ENCODE measurements at places on chromosomes 13 and 19. TPM values are rescaled to one million over a fixed set of nuclear protein-coding genes. Genes with fewer than 3 reads are reported as not detected.
A peak's percentile ranks its signal among the peaks of the same experiment; 100 is the strongest.

DNA sequence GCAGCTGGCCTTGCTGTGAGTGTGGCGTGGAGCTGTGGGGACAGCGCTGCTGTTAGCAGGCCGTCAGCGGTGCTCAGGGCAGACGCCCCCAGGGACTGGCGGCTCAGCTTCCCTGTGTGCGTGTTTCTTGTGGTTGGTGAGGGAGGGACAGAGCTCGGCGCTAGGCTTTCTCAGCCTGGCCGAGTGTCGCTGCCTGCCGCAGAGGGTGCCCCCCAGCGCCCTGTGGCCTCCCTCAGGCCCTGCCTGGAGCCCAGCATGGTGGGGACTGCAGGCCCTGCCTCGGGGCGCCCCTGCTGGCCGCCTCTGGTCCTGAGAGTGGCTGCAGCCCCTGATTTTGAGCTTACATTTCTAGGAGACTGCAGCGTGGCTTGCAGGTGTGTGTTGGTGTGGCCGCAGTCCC, 35.5 kb downstream of the DOT1L start:
- peaks cover 2% of the 10 kb centered on the region for H3K36me3 ChIP-seq
- H3K4me3 ChIP-seq, result no peak overlapping the region
- peak overlapping the region; percentile 85 for H3K27ac ChIP-seq
- no peaks in the 10 kb centered on the region for H3K27me3 ChIP-seq
- peaks cover 5% of the 10 kb centered on the region for H3K4me1 ChIP-seq
- peak; percentile 13 for DNase-seq

DNA sequence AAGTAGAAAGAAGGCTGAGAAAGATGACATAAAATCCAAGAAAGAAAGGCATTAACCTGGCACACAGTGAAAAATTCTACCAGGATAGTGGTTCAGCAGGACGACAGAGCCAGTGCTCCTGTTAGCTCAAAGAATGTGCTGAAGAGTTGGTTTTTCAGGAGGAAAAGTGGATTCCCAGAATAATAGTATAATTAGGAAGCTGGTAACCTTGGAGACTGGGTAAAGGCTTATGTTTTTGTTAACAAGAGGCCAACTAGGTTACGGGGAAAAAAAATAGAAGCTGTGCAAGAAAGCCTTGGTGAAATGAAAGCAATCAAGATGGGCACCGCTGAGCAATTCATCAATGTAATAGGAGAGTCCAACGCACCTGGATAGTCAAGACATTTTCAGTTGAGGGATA, 54.7 kb downstream of the SLC15A1 start:
- no peak overlapping the region for H3K4me3 ChIP-seq
- DNase-seq, result no peak
- peaks cover 6% of the 10 kb centered on the region for H3K27me3 ChIP-seq
- H3K27ac ChIP-seq, result no peak overlapping the region
- no peaks in the 10 kb centered on the region for H3K36me3 ChIP-seq
- H3K4me1 ChIP-seq, result peaks cover 15% of the 10 kb centered on the region

- H3K27ac ChIP-seq, result peak overlapping the region; percentile 83
- peak overlapping the region; percentile 98 for H3K4me3 ChIP-seq
- peaks cover 26% of the 10 kb centered on the region for H3K4me1 ChIP-seq
- no peaks in the 10 kb centered on the region for H3K36me3 ChIP-seq
- DNase-seq, result no peak
- H3K27me3 ChIP-seq, result no peaks in the 10 kb centered on the region
These were observed 1.7 kb downstream of the ERCC5 start for GRCh38 chr13:102847272-102848234.

DNA sequence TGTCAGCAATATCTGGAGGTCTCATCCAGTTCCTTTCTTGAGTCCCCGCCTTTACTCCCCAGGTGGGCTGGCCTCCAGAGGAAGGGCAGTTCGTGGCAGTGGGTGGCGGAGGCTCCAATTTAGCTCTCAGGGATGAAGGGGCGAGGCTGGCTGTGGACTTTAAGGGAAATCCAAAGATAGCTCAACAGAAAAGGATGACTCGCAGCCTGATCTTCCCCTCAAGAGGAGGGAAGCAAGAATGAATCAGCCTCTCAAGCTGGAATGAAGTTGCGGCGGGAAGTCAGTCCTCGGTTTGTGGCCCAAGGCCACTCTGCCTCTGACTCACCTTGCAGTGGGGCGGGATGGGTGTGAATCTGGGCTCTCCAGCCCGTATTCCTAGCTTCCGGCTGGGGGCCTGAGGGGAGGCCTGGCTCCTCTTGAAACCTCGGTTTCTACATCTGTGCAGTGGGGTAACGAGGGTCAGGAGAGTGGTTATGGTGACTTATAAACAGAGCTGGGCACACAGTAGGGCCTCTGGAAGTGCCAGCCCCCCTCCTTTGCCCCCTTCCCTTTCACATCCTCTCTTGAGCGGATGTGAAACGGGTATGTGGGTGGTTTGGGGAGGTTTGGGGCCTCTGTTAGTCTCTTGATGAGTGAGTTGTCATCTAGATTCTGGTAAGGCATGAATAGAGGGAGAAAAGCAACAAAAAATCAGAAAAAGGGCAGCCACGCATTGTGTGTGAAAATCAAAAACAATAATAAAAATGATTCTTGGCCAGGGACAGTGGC, 10.5 kb upstream of the SMG9 start:
- H3K27me3 ChIP-seq, result peaks cover 19% of the 10 kb centered on the region
- H3K36me3 ChIP-seq, result no peaks in the 10 kb centered on the region
- no peak overlapping the region for H3K4me3 ChIP-seq

CLDND2 gene
- total RNA-seq, result 1.1 TPM

DNA sequence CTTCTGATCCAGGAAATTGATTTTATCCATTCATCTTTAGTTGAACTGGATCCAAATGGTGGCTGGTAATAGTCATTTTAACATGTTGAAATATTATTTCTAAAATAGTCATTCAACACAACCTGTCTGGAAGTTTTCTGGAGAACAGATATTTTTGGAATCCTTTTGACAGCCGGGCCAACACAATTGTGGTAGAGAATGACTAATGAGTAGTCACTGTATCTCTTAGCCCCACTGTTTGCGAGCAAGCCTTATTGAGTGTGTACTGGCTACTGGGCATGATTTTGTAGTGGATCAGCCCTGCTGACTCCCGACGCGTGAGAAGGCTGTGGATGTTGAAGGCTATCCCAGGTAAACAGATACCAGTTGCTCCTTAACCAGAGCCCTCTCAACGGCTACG, 383.4 kb downstream of the ZNF536 start:
- H3K27me3 ChIP-seq, result no peaks in the 10 kb centered on the region
- no peaks in the 10 kb centered on the region for H3K4me1 ChIP-seq
- no peak overlapping the region for H3K4me3 ChIP-seq
- no peak overlapping the region for H3K27ac ChIP-seq
- no peaks in the 10 kb centered on the region for H3K36me3 ChIP-seq
- no peak for DNase-seq

KLK12 gene
- total RNA-seq, result not detected

DNA sequence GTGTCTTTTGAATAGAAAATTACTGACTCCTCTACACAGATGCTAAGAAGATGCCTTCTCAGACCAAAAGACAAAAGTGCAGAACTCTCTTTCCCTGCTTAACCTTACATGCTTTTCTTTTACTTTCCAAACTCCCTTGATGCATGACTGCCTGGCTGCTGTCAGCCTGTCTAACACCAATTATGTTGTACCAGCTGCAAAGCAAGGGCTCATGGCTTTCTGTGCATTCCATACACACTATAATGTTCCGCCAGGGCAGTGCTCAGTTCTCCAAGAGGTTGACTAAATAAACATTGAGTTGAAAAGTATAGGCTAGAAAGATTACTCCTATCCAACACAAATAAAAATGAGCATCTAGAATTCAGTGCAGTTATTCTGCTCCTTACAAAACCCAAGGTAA, 330.4 kb upstream of the NBEA start:
- peak overlapping the region; percentile 5 for H3K4me3 ChIP-seq
- peak overlapping the region; percentile 63 for H3K27ac ChIP-seq
- DNase-seq, result no peak
- H3K4me1 ChIP-seq, result peaks cover 52% of the 10 kb centered on the region
- H3K36me3 ChIP-seq, result no peaks in the 10 kb centered on the region

PTPRS gene
- 357 TPM for total RNA-seq

GRCh38 chr19:18840288-18841267, 8.8 kb downstream of the UPF1 start:
- H3K4me3 ChIP-seq, result peak overlapping the region; percentile 21
- no peaks in the 10 kb centered on the region for H3K27me3 ChIP-seq
- DNase-seq, result no peak
- H3K27ac ChIP-seq, result no peak overlapping the region
- H3K36me3 ChIP-seq, result peaks cover 2% of the 10 kb centered on the region

GRCh38 chr19:8680676-8681344, 17.8 kb downstream of the ACTL9 start:
- H3K27ac ChIP-seq, result no peak overlapping the region
- no peak overlapping the region for H3K4me3 ChIP-seq
- no peaks in the 10 kb centered on the region for H3K4me1 ChIP-seq

VSTM1 gene
- total RNA-seq, result not detected

- peaks cover 5% of the 10 kb centered on the region for H3K36me3 ChIP-seq
- no peak for DNase-seq
- H3K27ac ChIP-seq, result no peak within 1 kb of the TSS
- H3K4me1 ChIP-seq, result peaks cover 7% of the 10 kb centered on the region
- H3K4me3 ChIP-seq, result peak within 1 kb of the TSS; percentile 62
- peaks cover 53% of the 10 kb centered on the region for H3K27me3 ChIP-seq
These were observed at the start of gene IFI30 for GRCh38 chr19:18173572-18174288. Gene IFI30, plus strand, starts transcription at chr19:18173813. Its CDS starts 29 bp downstream, at chr19:18173842.

LENG9 gene
- 2.5 TPM for total RNA-seq

SLC25A42 gene
- total RNA-seq, result 10.5 TPM

DNA sequence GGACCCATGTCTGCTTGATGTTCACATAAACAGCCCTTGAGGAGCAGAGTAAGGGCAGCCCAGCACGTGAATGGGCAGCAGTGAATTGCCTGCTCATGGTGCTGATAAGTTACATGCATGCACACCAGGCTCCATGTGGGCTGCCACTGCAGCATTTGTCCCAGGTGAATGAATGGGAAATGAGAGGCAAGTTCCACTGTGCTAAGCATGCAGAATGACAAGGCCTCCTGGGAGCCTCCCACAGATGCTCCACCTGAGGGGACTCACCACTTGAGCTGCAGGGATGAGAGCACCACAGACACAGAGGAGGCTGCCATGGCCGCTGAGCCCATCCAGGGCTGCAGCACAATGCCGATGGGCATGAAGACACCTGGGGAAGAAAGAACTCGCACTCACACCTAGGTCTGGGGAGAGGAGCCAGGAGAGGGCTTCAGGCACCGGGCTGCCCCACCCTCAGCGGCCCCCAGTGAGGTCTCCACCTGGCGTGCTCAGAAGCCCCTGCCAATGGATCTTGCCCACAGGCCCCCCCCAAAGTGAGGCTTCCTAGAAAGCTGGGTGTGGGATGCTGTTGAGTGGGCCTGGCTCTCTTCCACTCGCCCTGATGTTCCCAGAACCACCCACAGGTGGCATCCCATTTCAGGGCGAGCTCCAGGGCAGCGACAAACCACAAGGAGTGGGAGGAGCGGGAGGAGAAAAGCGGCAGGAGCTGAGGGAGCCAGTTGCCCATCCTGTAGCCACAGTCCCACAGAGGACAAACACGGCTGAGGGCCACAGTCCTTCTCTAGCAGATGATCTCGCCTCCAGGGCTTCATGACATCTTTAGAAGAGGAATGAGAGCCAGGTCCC, 73.8 kb downstream of the CCDC70 start:
- no peaks in the 10 kb centered on the region for H3K4me1 ChIP-seq
- H3K4me3 ChIP-seq, result no peak overlapping the region
- H3K27ac ChIP-seq, result peak overlapping the region; percentile 50
- H3K27me3 ChIP-seq, result no peaks in the 10 kb centered on the region
- no peak for DNase-seq

GRCh38 chr13:23506807-23507291, 63.4 kb upstream of the TNFRSF19 start:
- no peaks in the 10 kb centered on the region for H3K27me3 ChIP-seq
- no peak overlapping the region for H3K4me3 ChIP-seq
- peaks cover 38% of the 10 kb centered on the region for H3K4me1 ChIP-seq
- H3K36me3 ChIP-seq, result no peaks in the 10 kb centered on the region
- DNase-seq, result no peak

DNA sequence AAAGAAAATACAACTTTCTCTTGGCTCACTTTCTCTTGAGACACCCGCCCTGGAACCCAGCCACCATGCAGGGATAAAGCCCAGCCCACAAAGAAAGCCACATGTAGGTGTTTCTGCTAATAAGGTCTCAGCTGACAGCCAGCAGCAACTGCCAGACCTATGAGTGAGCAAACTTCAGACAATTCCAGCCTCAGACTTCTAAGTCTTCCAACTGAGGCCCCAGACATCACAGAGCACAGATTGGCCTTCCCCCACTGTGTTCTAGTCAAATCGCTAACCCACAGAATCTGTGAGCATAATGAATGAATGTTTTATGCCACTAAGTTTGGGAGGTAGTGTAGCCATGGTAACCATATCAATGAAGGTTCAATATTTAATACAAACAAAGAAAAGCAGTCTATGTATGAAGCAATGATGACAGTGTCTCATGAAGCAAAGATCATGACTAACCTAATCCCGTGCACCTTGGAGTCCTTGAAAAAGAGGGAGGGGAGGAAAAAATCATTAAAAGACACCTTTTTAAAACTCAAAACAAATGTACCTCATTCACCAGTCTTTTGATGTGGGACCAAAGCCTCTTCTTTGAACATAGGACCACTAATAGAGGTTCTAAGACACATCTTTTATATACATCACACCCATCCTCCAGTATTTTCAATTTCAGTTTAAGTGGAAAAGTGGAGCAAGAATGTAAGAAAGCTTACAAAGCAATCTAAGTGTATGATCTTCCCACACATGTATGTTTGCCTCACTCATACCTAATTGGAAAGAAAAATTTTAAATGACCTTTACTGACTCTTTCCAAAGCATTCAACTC, 6.2 kb downstream of the MRPS31 start:
- H3K4me3 ChIP-seq, result no peak overlapping the region
- no peak for DNase-seq
- H3K27ac ChIP-seq, result no peak overlapping the region
- peaks cover 10% of the 10 kb centered on the region for H3K4me1 ChIP-seq

DNA sequence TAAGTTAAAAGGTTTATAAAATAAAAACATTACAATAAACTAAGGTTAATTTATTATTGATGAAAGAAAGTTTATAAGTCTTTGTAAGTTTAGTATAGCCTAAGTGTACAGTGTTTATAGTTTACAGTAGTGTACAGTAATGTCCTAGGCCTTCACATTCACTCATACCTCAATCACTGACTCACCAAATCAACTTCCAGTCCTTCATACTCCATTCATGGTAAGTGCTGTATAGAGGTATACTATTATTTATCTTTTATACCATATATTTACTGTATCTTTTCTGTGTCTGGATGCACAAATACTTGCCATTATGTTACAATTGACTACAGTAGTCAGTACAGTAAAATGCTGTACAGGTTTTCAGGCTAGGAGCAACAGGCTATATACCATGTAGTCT, 490.0 kb downstream of the GPC6 start:
- no peaks in the 10 kb centered on the region for H3K27me3 ChIP-seq
- no peak for DNase-seq
